ENCODE measurements at places on chromosomes 3 and 15.

DNA sequence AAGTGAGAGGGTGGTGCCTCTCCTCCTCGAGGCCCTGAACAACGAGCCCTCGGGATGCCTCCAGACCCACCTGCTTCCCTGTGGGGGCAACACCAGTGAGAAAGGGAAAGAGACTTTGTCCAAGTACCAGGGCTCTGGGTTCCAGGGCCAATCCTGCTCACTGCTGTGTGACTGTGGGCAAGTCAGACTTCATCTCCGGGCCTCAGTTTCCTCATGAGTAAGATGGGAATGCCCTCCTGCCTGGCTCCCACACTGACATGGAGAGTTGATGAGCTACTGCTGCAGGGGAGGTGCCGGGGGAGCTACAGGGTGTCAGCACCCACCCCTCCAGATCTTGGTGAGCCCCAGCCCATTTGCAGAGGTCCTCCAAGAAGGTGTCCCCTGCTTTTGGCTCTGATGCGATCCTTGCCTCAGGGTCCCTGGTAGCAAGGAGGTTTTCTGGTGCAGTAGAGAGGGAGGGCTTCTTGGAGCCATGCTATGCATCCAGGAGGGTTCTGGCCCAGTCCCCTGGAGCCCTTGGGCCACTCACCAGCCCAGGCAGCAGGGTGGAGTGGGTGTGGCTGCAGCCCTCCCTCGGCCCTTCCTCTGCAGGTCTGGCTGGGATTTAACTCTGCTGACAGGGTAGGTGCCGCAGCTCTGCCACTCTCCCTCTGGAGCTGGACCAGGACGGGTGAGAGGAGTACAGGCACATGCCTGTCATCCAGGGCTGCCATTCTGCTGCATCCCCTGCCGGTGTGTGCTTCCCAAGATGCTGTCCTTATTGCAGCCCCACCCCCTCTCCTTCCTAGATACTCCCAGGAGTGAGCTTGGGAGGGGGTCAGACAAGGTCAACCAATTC, 26.9 kb downstream of the LOXL1 start:
- no peak for DNase-seq

DNA sequence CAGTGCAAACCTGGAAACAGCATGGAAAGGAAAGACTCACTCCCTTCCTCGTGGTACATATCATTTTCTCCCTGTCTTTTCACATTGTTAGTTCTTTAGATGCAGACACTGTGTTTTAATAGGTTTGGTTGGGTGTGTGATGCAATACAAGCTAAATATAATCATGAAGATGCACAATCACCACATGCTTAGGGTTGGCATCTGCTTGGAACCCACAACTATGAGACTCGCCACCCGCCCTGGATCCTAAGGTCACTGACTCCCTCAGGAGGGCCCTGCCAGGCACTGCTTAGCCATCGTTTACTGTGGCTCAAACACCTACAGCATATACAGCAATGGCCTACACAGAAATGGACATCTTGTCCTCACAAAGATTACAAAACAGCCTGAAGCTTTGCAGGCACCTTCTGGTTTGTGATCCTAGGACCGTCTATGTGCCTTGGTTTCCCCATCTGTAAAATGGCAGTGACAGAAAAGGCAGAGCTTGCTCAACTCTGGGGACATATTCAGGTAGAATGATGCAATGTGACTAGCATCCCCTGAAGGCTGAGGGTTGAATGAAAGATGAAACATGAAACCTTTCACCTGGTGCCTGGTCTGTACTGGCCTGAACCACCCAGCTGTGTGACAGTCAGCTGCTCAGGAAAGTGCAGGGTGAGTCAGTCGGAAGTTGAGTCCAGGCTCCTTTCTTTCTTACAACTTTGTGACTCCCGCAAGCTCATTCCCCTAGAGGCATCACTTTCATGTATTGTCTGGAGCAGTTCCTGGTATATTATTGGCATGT, 123.6 kb upstream of the PFN2 start:
- no peak for DNase-seq

DNA sequence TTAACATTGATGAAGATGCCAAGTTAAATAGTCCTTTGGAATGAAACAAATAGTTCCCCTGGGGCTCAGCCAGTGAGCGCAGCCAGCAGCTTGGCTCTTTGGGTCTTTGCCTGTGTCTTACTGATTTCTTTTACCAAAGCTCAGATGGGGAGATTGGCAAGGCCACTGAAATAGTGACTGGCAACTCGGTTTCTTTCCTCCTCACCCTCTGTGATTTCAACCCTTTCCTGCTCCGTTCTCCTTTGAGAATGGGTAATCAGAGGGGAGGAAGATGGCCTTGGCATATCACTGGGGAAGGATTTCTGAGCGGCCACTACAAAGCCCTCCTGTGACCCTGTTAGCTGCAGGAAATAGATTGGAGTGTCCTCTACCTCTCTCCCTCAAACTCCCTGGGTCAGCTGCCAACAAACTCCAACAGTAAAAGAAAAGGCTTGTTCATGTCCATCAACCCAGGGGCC, 337.1 kb upstream of the LRRFIP2 start:
- no peak for DNase-seq

- DNase-seq, result peak; percentile 75
Measured at GRCh38 chr3:121660356-121661171, at the start of gene HCLS1. HCLS1 (minus strand) TSS chr3:121660903; CDS start chr3:121658347, 2,556 bp downstream.

GRCh38 chr15:82624008-82624407, 23.2 kb downstream of the CPEB1 start:
- no peak for DNase-seq

DNA sequence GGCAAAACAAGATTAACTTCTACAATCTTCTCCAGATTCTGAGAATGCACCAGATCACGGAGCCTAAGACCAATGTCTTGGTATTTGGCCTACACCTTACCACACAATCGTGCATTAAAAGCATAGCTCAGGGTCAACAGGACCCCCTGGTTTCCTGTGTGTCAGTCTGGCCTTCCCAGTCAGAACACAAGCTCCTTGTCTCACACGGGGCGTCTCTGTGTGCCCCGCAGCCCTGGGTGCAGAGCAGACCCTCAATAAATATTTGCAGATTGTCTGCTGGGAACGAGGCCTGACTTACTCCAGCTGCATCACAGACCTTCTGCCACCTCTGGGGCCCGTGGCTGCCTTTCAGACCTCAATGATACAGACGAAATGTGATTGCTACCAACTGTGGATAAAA, 82.5 kb upstream of the CTNNB1 start:
- DNase-seq, result no peak

GRCh38 chr3:49465270-49466034, 4.6 kb upstream of the DAG1 start:
- DNase-seq, result no peak

DNA sequence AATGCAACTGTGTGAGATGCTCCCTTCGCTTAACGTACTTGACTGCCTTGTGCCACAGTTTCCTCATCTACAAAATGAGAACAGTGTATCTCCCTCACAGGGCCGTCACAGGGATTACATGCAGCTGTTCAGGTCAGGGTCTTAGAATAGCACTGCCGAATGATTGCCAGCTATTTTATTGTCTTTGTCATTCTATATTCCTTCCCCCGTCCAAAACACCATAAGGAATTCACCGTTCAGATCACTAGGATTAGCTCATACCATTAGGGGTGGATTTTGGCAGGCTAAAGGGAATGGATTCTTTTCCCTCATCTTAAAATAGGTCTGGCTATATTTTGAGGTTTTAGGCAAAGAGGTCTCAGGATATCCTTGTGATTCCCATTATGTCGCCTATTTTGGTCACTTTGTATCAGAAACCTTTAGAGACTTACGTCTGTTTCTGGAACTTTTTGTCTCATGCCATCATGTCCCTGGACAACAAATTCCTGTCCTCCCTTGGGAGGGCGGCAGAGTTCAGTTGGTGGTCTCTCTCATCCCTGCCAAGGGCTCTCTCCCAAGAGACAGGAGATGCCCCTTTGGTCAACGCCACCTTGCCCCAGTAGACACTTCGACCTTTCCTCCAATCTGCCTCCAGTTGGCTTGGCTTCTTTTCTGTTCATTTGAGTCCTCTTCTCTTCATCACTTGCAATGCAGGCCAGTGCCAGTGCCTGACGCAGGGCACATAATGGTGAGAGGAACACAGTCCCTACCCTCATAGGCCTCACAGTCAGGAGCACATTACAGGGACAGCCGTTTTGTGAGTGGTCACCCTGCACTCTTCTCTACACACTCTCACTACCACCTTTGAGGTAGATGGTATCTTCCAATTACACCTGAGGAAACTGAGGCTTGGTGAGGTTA, 171.6 kb upstream of the BHLHE40 start:
- no peak for DNase-seq

GRCh38 chr3:158845765-158846350, 44.0 kb downstream of the MFSD1 start:
- DNase-seq, result peak; percentile 43

- no peak for DNase-seq
Measured at GRCh38 chr3:189947948-189948723, 172.6 kb downstream of the P3H2 start.

GRCh38 chr3:78799681-78800080, 968.1 kb downstream of the ROBO1 start:
- no peak for DNase-seq

- DNase-seq, result no peak
Measured at GRCh38 chr3:9037144-9037711, 74.0 kb upstream of the RAD18 start.

DNA sequence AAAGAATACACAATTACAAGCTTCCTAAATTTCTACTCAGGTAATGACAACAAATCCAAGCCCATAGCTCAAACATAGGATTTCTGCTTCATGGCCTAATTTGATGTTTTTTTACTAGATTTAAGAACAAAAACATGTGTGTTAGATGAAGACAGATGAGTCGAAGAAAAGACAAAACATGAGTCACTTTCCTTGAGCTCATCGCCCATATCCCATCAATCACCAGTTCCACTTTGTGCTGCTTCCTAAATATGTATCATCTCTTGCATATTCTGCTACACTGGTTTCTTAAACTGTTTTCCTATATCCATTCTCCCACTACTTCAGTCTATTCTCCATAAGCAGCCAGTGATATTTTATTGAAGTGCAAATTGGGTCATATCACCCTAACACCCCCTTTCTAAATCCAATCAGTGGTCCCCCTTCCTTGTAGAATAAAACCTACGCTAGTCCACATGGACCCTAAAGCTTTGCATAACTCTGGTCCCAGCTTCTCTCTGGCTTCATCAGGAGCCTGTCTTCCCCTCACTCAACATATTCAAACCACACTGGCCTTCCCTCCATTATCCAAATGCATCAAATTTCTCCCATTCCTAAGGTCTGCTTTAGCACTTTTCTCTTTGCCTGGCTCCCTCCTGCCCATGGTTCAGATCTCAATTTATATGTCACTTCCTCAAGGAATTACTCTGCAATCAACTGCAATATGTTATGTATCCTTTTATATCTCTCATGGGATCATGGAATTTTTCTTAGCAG, 1033.9 kb downstream of the FHIT start:
- DNase-seq, result no peak

DNA sequence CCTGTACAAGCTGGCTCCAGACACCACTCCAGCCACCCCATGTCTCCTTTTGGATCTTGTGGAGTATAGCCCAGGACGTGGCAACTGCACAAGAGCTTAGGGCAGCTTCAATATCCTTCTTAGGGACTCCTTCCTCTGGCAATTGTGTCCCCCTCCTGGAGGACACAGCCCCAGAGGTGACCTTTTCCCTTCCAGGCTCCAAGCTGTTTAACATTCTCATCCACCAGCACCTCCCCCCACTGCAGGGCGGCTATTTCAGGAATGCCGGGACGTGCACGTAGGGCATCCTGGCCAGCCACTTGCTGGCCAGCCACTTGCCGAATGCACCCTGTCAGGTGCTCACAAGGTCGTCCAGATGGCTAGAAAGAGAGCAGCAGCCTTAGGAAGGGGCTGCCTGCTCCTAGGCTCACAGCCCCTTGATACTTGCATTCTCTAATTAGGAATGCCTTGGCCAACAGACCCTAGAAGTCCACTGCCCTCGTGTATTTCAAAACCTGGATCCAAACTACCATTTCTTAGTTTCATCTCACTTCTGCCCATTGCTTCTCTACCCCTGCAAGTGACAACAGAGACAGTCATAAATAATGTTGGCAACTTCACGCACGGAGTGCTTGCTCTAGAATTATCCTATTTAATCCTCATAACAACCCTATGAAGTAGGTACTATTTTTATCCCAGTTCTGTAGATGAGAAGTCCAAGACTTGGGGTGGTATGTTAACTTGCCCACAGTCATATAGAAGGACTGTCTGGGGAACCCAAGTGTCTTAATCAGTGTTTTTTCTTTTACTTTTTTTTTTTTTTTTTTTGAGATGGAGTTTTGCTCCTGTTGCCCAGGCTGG, 24.5 kb upstream of the IDH2 start:
- no peak for DNase-seq

GRCh38 chr15:77067691-77068367, 3.1 kb downstream of the TSPAN3 start:
- no peak for DNase-seq

DNA sequence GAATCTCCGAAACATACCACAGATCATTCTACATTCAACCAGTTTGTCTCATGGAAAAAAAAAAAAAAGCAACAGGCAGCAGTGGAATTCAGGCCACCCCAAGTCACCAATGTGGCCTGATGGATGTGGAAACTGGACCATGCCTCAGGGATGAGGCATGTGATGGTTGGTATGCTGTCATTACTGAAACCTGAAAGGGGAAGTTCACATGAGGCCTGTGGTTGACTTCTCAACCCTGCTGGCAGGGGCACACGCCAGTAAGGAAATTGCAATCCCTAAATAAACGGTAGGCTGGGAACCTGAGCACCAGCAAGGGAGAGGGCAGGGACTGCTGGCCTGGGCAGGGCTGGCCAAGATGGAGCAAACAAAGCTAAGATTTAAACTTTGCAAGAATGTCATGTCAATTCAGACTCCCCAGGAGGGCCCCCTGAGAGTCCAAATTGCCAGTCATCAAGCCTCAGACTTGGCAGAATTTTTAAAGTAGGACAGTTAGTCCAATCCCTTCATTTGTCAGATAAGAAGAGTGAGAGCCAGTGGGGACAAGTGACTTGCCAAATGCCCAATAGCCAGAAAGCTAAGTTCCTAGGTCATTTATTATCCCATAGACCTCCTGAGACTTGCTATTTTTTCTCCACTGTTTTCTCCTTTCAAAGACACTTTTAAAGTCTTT, 310.4 kb downstream of the ERC2 start:
- no peak for DNase-seq

DNA sequence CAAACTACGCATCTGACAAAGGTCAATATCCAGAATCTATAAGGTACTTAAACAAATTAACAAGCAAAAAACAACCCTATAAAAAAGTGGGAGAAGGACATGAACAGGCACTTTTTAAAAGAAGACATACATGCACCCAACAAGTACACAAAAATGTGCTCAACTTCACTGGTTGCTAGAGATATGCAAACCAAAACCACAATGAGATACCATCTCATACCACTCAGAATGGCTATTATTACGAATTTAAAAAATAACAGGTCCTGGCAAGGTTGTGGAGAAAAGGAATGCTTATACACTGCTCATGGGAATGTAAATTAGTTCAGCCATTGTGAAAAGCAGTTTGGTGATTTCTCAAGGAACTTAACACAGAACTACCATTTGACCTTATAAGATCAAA, 175.6 kb upstream of the MLF1 start:
- DNase-seq, result no peak

Data from CD4-positive, alpha-beta T cell treated with Interleukin-6 at 100 ng/mL for 8 hours (primary cell).